T follicular helper cell (primary cell): ENCODE measurements at places on chromosomes 3 and 15.

- DNase-seq: no peak
Observed at GRCh38 chr15:83278191-83278590, 6.3 kb downstream of the BNC1 start.

DNA sequence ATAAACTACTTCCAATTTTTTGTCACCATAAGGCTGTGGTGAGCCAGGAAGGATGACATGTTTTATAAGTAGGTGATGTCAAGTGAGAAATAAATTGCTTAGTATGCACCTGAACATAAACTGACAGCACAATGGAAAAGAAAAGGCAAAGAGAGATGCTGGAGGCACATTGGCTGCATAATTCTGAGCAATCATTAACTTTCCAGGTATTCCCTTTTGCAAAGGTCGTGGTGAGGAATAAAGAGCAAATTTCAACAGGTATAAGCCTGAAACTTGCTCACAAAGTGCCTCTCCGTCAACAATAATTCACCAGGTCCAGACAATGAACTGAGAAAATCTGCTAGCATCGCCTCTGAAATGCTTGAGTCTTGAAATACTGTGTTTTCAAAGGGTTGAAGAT lies 48.2 kb downstream of the ITGB5 start:
- DNase-seq: no peak

DNA sequence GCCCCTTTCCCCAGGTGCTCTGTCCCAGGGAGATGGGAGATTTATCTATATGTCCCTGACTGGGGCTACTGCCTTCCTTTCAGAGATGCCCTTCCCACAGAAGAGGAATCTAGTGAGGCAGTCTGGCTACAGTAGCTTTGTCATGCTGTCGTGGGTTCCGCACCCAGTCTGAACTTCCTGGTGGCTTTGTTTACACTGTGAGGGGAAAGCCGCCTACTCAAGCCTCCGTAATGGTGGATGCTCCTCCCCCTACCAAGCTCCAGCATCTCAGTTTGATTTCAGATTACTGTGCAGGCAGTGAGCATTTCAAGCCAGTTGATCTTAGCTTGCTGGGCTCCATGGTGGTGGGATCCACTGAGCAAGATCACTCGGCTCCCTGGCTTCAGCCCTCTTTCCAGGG lies 35.4 kb upstream of the SLC7A14 start:
- DNase-seq: no peak

GRCh38 chr3:175308097-175308496 lies 449.0 kb downstream of the NAALADL2 start:
- DNase-seq: no peak

- no peak for DNase-seq
Observed at GRCh38 chr15:55241891-55242290, 45.1 kb upstream of the RSL24D1 start.

- no peak for DNase-seq
Observed at GRCh38 chr15:98617328-98617980, 30.9 kb upstream of the IGF1R start.
